Stimulated activated CD4-positive, alpha-beta T cell treated with anti-CD3 and anti-CD28 coated beads, Interleukin-1b, Interleukin-23, amount 100 ng/mL, for 24 hours (primary cell): ENCODE measurements at places on chromosomes 5 and 9.

- DNase-seq, result no peak
These were observed 13.6 kb downstream of the TICAM2 start for GRCh38 chr5:115588640-115589039.

DNA sequence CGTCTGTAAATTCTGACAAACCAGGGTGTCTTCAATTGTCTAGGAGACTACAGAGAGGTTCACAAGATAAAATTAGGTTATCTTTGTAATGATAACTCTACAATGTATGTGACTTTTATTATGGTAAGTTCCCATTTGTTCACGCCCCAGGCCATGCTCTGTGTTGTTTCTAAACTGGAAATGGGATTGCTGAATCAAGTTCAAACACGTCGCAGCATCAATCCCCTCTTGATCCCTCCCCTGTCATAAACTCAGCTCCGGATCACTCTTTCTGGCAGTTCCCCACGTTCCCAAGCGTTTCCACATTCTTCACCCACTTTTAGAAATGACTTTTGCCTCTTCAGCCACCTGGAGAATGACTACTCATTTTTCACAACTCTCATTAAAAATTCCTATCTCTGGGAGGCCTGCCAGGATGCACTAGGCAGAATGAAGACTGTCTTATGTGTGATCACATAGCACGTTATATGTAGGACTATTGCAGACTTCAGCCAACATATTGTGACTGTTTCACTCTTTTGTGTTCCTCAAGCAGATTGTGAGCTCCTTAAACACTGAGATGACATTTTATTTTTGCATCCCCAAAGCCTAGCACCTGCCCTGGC lies 1124.2 kb upstream of the WWC1 start:
- DNase-seq, result no peak

- no peak for DNase-seq
These were observed 38.7 kb upstream of the ANGPTL2 start for GRCh38 chr9:127161081-127161624.

GRCh38 chr5:54930736-54931135 lies 54.7 kb downstream of the ESM1 start:
- DNase-seq, result no peak

DNA sequence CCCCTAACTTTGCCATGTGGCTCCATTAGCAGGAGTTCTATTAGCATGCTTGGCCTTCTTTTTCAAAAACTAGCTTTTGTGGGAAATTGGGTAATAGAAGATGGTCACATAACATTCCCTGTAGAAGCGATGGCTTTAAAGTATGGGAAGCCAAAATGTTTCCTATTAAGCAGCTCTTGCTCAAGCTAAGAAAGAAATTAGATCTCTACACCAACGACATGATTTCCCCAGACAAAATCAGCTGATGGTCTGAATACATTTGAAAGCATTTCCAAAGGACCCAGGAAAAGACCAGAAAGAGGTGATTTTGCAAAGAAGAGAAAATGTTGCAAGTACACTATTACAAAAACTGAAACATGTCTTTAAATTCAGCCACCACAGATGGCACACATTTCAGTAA lies 4.8 kb upstream of the NFIL3 start:
- no peak for DNase-seq

DNA sequence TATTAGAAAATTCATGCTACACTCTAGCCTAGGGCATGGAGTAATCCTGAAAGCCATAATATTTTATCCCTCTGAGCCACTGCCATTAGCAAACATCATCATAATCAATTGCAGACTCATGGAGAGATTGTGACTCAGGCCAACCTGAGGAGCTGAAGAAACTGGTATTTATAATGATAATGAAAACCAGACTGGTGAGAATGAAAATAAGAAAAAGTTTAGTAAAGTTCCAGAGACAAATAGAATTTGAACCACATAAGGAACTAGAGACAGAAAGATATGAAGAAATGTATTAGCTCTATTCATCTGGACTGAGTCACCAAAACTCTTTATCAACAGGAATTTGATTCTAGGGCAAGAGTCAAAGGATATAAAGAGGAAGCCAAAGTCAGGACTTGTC lies 158.7 kb downstream of the DRD1 start:
- DNase-seq, result no peak

DNA sequence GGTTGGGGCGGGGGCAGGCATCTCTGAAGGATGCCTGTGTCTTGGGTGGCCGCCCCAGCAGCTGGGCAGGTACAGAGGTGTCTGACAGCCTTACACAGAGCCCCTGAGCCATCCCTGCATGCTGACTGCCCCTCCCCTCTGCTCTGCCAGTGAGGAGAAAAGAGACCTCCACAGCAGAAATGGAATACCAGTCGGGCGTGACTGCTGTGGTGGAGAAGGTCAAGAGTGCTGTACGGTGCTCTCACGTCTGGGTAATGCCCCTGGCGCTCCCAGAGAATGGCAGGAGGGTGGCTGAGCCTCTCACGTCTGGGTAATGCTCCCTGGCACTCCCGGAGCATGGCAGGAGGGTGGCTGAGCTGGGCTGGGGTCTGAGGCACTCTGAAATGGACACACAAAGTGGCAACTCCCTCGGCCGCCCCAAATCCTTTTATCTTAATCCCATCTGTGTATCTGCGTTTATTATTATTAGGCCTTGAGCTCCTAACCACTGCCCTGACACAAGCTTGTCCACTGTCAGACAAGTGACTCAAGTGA lies 2.5 kb upstream of the RABL6 start:
- no peak for DNase-seq
